Stomach (tissue), 19 donors: ENCODE measurements at places on chromosomes 3 and 15. TPM values are rescaled to one million over a fixed set of nuclear protein-coding genes. Genes with fewer than 3 reads are reported as not detected.
A peak's percentile ranks its signal among the peaks of the same experiment; 100 is the strongest.

The SSUH2 gene
- not detected for total RNA-seq

The ECE2 gene
- total RNA-seq, result not detected

GRCh38 chr15:58517252-58517681 lies 85.5 kb downstream of the LIPC start:
- DNase-seq, result no peak

- DNase-seq, result no peak
Observed at GRCh38 chr15:100835636-100836035, 44.0 kb upstream of the ALDH1A3 start.

GRCh38 chr3:9196020-9196419 lies 53.4 kb downstream of the SRGAP3 start:
- peak; percentile 55 for DNase-seq

The ARGFX gene
- total RNA-seq, result not detected

DNA sequence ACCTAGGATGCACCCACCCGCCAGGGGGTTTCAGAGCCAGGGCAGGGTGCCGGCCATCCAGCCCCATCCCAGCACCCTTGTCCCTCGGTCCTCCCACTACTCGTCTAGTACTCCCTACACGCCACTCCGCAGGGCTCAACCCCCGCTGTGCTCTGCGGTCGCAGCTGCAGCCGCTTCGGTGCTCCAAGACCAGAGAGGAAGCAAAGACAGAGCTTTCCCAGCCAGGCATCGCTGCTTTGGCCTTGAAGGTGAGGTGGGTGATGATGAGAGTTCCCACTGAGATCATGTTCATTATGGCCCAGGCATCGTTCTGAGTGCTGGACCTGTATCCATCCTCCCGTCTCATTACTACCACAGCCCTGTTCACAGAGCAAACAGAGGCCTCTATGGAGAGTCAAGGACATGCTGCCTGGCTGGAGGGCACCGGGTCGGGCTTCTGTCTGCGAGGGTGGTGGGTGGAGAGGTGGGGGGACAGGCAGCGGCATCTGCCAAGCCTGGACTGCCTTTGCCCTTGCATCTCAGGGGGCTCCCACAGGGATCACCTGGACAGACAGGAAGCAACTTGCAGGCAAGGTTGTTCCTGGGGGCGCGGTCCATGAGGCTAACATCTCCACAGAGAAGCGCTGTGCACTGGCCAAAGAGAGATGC lies 66.9 kb downstream of the KLF13 start:
- peak; percentile 38 for DNase-seq

The GOLGA8O gene
- not detected for total RNA-seq

GRCh38 chr3:5813521-5813920 lies 626.0 kb downstream of the EDEM1 start:
- no peak for DNase-seq

- DNase-seq, result no peak
Observed at GRCh38 chr3:134315286-134316106, 58.8 kb downstream of the AMOTL2 start.

The CHRNA7 gene
- 39.7 TPM for total RNA-seq

The ATP10A gene
- 5.8 TPM for total RNA-seq

The SYNPR gene
- total RNA-seq, result 1.7 TPM

The IVD gene
- total RNA-seq, result 50.0 TPM

The CAPN3 gene
- total RNA-seq, result 7.9 TPM

GRCh38 chr3:132210476-132211346 lies 106.5 kb upstream of the ACP3 start:
- peak; percentile 68 for DNase-seq

The TM4SF18 gene
- total RNA-seq, result not detected

DNA sequence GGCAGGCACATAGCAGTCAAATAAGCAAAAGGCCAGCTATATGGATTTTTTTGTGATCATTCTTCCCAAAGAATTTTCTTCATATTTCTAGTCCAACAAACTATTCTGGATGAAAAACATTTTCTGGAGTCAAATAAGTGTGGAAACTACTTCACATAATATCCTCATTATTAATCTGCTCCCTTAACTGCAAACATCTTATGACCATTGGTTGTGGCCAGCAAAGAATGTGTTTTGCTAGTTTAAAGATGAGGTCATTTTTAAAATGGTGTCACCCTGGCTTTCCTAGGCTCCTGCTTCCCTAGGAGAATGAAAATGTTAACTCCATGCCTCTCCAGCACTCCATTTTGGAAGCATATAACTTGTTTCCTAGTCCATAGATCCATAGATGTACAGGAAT lies 118.8 kb downstream of the SST start:
- DNase-seq, result no peak

- no peak for DNase-seq
Observed at GRCh38 chr15:79644091-79644490, 212.0 kb downstream of the MINAR1 start.

The CPNE9 gene
- not detected for total RNA-seq

The C3orf80 gene
- total RNA-seq, result not detected

The SERPINI2 gene
- not detected for total RNA-seq

The OR4F15 gene
- total RNA-seq, result not detected

- DNase-seq, result peak; percentile 78
Observed at GRCh38 chr3:128969993-128970739, 23.7 kb downstream of the CFAP92 start.

GRCh38 chr3:26307787-26308186 lies 314.8 kb upstream of the LRRC3B start:
- DNase-seq, result peak; percentile 36

DNA sequence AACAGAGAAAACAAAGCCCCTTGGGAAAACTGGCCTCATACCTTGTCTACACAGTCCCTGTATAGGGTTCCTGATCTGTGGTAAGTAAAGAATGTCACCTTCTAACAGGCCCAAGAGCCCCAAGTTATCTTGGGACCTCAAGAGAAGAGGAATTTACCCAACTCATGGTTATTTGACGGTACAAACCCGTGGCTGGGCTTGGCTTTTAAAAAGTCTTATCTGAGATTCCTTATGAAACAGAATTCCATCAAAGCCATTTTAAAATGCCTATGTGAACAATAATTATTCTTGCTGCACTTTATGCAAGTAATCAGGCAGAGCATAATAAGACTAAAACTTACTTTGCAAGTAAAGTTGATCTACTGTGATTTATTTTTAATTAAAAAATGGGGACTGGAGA lies 13.9 kb upstream of the SORD start:
- DNase-seq, result no peak

- DNase-seq, result no peak
Observed at GRCh38 chr3:66839508-66839907, 158.6 kb upstream of the KBTBD8 start.

- peak; percentile 44 for DNase-seq
Observed at GRCh38 chr15:76994001-76994400, 925 bp upstream of the PSTPIP1 start.

GRCh38 chr15:63089260-63090043 lies 32.2 kb upstream of the LACTB start:
- DNase-seq, result no peak

DNA sequence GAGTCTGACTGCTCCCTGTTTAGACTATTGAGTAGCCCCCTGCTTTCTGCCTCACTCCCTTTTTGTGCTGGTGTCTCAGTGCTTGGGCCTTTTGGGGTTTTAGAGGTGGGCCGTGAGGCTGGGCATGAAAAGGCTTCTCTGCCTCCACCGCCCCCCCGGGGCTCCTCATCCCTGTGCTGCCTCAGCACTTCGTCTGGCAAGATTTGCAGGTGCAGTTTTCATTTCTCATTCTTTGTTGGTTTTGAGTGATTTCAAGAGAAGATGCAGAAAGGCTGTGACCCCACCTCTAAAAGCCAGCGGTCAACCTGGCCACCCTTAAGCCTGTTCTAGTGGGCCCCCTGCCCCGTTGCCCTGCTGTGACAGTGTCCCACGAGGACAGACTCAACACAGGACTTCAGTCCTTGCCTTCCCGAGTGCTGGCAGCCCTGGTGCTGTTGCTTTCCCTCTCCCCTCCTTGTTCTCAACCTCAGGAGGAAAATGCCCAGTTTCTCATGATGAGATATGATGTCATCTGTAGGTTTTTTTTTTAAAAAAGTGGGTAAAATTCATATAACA lies 38.0 kb downstream of the APBA2 start:
- DNase-seq, result no peak

- DNase-seq, result no peak
Observed at GRCh38 chr3:46478341-46478740, 13.6 kb upstream of the LTF start.

The CD200R1 gene
- total RNA-seq, result not detected

DNA sequence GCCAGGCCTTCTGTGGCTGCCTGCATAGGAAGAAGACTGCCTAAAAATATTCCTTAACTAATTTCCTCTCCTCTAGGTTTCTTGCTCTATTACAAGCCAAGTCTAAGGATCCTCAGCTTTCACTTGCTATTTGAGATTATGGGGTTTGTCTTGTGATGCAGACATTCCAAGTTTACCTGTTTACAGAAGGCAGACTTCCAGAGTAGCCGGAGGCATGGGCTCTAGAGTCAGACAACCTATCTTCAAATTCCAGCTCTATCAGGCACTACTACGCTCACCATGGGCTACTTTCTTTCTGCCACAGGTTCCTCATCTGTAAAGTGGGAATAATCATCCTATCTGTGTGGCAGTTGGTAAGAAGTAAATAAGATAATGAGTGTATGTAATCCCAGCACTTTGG lies 95.6 kb upstream of the BCL6 start:
- no peak for DNase-seq

- DNase-seq, result no peak
Observed at GRCh38 chr3:14392231-14392630, 10.2 kb upstream of the SLC6A6 start.

The CAV3 gene
- total RNA-seq, result not detected

DNA sequence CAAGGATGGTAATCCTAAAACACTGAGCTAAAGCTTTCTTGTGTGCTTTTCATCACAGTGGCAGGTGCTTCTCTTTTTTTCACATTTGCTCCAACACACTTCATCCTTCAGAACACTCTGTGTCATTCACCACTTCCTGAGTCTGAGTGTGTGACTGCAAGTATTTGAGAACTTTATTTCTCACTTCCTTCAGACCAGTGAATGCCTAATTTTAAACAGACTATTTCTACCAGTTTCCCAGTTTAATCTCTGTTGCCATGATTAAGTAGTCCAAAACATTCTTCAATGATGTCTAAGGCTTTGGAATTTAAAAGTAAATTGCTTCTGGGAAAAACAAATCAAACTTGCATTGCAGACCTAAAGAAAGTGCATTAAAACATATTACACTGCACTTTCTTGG lies 541.2 kb downstream of the RBMS3 start:
- no peak for DNase-seq

The BTBD1 gene
- total RNA-seq, result 94.4 TPM

DNA sequence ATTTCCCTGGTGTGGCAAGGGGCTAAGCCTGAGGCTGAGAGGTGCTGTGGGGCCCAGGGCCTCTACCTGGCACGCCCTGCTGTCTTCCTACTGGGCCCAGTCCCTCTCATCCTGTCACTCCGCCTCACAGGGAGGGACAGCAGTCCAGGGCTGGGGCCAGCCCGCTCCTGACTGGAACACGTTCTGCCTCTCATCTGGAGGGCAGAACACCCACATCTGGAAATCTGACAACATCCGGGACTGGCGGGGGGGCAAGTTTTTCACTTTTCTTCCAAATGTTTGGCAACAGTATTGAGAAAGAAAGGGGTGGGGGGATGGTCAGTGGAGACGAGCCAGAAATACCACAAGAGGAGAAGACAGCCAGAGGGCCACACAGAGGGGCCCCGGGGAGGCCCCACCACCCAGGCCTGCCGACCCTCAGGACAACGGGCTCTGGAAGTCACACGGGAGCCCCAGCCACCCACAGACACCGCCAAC lies 1.8 kb upstream of the MYL3 start:
- peak; percentile 43 for DNase-seq

The ACAD9 gene
- total RNA-seq, result 22.2 TPM

- peak; percentile 59 for DNase-seq
Observed at GRCh38 chr3:112640276-112640929, 540 bp downstream of the CCDC80 start.

GRCh38 chr3:81554801-81555200 lies 206.6 kb downstream of the GBE1 start:
- DNase-seq, result peak; percentile 25

- DNase-seq, result no peak
Observed at GRCh38 chr3:133460809-133461208, 61.0 kb downstream of the BFSP2 start.

The COL6A5 gene
- total RNA-seq, result not detected

The GNAI2 gene
- total RNA-seq, result 121 TPM

The PSTPIP1 gene
- total RNA-seq, result 75.4 TPM

The LSAMP gene
- total RNA-seq, result 1.7 TPM

DNA sequence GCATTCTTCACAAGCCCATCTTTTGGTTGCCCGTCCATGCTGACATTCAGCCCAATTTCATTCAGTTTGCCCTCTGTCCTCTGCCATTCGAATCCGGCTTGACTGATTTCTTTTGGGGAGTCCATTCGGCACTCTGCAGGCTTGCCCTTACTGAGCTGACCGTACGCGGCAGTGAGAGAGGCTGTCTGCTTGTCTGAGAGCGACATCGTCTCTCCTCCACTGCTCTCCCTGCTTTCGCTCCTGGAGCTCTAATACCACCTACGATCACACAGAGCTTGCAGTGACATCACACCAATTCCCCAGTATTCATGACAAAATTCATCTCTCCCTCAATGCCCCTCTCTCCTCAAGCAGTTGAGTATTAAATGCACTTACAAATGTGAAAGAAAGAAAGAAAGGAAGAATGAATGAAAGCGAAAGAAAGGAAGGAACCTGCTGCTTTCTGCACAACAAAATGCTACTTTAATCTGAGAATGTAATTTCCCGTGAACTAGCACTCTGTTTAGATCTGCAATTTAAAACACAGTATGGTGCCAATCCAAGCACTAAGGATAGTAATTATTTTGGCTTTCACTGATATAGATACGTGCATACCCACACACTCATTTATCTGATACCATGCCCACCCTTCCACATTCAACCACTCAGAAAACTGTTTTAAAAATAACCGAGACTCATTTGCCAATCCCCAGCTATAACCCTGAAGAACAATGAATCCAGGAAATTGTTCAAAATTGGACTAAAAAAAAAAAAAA lies 89.5 kb downstream of the DHX30 start:
- no peak for DNase-seq
